ENCODE measurements at places on chromosomes 4 and X. TPM values are rescaled to one million over a fixed set of nuclear protein-coding genes. Genes with fewer than 3 reads are reported as not detected.

GYG2 gene
- 75.6 TPM for total RNA-seq

SLC6A8 gene
- total RNA-seq = 123 TPM

ARR3 gene
- not detected for total RNA-seq

XPNPEP2 gene
- total RNA-seq = 0.32 TPM

HTATSF1 gene
- total RNA-seq = 69.1 TPM

APLN gene
- total RNA-seq = 1.2 TPM

CPE gene
- total RNA-seq = 65.2 TPM

KIF4A gene
- total RNA-seq = 58.5 TPM

TCEAL6 gene
- total RNA-seq = not detected

CUL4B gene
- 46.7 TPM for total RNA-seq

DDIT4L gene
- total RNA-seq = 0.14 TPM

MGAT4D gene
- not detected for total RNA-seq

SLC38A5 gene
- 8.8 TPM for total RNA-seq

ARX gene
- 0.16 TPM for total RNA-seq

PUDP gene
- total RNA-seq = 75.0 TPM

CACNA1F gene
- total RNA-seq = 0.05 TPM

MAGEB1 gene
- not detected for total RNA-seq

SPANXA1 gene
- total RNA-seq = not detected

DNA sequence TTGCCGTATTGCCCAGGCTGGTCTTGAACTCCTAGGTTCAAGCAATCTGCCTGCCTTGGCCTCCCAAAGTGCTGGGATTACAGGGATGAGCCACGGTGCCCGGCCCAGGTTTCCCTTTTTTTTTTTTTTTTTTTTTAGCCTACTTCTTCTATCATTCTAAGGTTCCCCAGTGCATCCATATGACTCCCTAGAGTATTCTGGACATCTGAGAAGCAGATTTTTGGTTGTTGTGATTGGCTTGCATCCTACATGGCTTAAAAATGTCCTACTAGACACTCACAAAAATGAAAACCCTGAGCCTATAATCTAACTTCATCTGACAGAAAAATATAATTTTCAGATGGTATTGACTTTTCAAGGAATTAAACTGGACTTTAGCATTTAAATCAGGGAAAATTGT, 41.7 kb downstream of the SMIM14 start:
- no peak for DNase-seq

DNA sequence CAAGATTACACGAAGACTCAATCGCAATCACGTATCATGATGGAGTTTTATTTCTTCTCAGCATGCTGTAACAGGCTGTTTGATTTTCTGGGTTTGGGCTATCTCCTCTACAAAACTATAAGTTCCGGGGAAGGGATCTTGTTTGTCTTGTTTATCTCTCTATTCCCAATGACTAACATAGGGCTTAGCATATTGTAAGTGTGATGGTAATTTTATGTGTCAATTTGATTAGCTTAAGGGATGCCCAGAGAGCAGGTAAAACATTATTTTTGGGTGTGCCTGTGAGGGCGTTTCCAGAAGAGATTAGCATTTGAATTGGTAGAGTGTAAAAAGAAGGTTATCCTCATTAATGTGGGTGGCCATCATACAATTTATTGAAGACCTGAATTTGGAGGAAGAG, 32.8 kb upstream of the C1GALT1C1 start:
- no peak for DNase-seq

GRCh38 chr4:31366041-31366440, 645.9 kb downstream of the PCDH7 start:
- no peak for DNase-seq

DNA sequence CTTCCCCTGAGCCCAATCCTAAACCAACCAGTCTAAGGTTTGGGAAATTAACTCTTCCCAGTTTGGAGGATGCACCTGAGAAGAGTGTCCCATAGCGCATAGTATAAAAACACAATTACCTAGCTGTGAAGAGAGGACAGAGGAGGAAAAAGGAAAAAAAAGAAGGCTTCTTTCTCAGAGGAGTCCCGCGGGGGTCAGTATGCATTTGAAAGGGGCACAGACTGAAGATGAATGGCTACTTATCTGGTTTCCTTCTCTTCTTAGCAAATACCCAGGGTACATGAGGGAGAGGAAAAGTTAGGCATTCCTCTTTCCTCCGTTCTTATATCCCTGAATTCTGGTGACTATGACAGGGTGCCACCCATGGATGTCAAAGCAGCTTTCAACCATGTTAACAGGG, 96.9 kb downstream of the TMEM47 start:
- no peak for DNase-seq

GRCh38 chr4:150389896-150390530, 191.9 kb upstream of the MAB21L2 start:
- DNase-seq = no peak

- no peak for DNase-seq
Measured at GRCh38 chr4:152780267-152780778, 569 bp downstream of the ARFIP1 start.

DNA sequence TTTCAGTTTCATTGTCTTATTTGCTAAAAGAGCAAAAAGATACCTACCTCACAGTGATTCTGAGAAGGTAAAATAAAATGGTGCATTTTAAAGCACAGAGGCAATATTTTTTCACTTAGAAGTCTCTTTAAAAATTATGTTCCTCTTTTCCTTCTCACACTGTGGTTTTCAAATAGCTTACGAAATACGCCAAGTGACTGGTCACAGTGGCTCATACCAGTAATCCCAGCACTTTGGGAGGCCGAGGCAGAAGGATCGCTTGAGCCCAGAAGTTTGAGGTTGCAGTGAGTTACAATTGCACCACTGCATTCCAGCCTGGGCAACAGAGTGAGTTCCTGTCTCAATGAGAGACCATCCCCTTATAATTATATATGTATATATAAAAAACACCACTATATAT, 372.6 kb downstream of the FBXO8 start:
- DNase-seq = no peak

DNA sequence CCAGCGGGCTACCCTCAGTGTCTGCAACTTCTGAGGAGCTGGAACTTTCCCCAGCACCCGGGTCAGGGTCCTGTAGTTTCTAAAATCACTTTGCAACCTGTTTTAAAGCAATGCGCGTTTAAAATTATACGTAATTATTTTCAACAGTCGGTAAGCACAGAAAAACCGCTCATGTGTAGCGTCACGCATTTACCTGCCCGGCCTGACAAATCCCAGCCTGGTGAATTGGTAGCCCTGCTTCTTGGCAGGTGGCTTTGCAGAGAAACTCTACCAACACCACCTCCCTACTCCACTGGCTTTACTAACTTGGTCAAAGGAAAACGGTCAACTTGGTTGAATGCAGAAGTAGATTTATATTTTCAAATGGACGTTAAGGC, 640 bp downstream of the BANK1 start:
- no peak for DNase-seq

DNA sequence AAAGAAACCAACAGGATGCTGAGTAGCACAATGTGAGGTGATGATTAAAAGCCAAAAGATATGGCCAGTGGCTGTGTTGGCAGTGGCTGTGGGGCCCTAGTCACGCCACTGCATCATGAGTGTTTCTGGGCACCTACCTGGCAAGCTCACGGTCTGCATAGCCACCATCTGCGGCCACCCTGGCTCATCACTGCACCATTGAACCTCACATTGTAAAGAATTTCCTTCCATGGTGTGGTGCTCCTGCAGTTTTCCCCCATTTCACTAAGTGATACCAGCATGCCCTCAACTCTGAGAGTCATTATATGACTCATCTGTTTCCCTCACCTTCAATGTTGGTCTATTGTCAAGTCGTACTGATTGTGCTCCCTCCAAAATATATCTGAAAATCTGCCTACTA, 45.5 kb upstream of the CLNK start:
- DNase-seq = no peak

- DNase-seq = no peak
Measured at GRCh38 chr4:83561381-83561780, 25.5 kb downstream of the GPAT3 start.

DNA sequence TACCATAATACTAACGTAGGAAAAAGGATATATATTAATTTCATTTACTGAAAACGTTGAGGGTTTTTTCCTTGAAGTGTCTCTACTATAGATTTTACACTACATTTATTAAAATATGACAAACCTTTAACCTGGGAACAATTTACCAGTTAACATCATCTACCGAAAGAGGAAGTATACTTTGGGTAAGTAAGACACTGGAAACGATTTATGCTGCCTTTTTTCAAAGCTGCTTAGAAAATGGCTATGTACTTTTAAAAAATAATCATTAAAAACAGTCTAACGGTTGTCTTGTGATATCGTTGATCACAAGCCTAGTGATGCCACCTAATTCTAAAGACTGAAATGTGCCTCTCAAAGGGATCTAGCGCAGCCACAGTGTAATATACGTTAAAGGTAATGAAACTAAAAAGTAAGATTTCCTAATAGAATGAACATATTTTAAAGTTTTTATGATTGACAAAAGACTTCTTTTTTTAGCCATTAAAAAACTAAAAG, 50.4 kb downstream of the STX18 start:
- DNase-seq = no peak

DNA sequence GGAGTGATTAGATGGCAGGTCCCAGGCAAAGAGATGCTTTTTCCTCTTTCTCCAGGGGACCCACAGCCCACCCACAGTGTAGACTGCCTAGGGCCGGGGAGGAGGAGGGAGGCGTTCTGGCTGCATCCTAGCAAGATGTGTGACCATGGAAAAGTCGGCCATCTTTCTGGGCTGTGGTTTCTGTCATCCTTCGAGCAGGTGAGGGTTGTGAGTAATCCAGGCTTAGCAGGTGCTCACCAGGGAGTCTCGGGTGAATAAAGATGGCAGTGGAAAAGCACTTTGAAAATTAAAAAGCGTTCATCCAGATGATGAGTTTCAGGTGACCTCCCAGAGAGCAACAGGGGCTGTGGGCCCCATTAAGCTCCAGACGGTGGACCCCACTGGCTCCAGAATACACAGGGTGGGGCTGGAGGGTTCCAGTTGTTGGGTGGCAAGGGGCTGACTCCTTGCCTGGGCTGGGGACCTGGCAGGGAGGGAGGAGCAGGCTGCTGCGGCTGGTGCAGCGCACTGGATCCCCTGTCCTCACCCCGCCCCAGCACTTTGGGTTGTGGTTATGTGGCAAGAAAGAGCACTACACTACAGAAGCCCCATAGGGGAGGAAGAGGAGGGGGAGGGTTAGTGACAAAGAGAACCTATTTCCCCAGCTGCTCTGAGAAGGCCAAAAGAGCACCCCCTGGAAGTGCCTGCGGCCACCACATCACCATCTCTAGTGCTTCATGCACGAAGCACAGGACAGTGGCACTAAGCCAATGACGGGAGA, 23.7 kb downstream of the ELF4 start:
- no peak for DNase-seq

- DNase-seq = no peak
Measured at GRCh38 chrX:72576141-72576894, 3.7 kb upstream of the HDAC8 start.

DNA sequence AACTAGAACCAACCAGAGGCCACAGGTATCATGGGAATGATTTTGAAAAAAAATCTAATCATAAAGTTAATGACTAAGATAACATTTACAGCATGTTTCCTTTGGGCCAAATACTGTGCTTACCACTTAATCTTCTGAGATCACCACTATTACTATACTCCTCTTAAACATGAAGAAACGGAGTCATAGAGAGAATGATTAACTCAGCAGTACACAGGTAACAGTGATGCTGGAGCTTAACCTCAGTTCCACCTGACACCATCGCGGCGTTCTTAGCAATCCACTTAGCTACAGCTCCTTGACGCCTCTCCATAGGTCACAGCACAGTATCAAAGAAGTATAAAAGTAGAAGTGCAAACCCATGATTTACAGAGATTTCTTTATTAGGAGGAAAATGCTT, 592.6 kb upstream of the SLIT2 start:
- no peak for DNase-seq

DNA sequence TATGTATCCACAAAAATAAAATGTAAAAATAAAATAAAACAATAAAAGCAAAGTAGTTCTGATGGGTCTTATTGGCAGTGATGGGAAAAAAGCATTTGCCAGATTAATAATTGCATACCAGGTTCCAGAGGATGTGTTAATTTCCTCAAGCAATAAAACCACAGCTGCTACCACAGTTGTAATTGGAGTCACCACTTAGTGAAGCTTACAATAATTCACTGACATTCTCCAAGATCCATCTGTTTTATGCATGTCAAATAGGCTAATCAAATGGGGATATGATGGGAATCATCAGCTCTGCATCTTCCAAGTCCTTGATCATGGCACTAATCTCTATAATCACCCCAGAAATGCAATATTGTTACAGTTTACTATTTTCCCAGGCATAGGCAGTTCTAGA, 123.5 kb upstream of the EMCN start:
- no peak for DNase-seq

DNA sequence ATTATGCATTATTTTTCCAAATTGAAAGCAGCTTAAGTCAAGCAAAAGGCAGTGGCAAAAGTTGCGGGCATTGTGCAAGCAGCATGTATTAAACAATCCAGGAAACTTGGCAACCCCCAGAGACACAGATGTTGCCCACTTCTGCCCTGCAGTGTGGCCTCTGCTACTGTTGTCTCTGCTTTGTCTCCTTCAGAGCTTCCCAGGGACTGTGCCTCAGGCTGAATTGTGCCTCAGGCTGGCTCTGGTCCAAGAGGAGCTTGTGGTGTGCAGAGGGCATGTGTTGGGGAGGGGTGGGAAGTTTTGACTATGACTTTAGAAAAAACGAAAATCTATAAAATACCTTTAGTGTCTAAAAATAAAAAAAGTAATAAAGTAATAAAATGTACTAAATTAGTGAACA, 201.4 kb downstream of the CCSER1 start:
- DNase-seq = peak; percentile 9

GRCh38 chr4:40289366-40290188, 45.6 kb upstream of the CHRNA9 start:
- DNase-seq = no peak

- no peak for DNase-seq
Measured at GRCh38 chrX:109347632-109348031, 134.3 kb downstream of the GUCY2F start.

- DNase-seq = no peak
Measured at GRCh38 chr4:119692001-119692400, 63.4 kb upstream of the PDE5A start.

DNA sequence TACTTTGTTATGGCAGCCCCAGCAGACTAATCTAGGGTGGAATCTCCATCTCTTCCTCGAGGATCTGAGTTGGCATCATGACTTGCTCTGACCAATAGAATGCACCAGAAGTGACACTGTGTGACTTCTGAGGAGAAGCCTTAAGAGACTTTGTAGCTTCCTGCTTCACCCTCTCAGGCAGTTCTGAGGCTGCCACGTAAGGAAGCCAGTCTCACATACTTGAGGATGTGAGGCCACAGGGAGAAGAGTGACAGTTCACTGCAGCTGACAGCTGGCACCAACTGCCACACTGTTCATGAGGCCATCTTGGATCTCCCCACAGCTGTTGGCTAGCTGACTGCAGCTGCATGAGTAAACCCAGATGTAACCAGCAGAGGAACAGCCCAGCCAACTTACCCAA, 29.3 kb upstream of the BCOR start:
- no peak for DNase-seq

DNA sequence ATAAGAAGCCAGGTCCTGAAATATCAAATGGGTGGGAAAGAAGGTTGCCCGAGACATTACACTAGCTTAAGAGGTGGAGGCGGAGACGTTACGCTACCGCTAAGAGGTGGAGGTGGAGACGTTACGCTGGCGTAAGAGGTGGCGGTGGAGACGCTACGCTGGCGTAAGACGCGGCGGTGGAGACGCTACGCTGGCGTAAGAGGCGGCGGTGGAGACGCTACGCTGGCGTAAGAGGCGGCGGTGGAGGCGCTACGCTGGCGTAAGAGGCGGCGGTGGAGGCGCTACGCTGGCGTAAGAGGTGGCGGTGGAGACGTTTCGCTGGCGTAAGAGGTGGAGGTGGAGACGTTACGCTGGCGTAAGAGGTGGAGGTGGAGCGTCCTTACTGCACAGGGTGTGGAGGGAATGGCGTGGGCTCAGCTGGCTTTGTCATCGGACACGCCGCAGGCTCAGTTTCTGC, 12.8 kb downstream of the CYP4V2 start:
- DNase-seq = no peak

Data from neural crest cell (in vitro differentiated cells).